Fibroblast of skin of right quadriceps (primary cell): ENCODE measurements at places on chromosomes 3 and 15.

DNA sequence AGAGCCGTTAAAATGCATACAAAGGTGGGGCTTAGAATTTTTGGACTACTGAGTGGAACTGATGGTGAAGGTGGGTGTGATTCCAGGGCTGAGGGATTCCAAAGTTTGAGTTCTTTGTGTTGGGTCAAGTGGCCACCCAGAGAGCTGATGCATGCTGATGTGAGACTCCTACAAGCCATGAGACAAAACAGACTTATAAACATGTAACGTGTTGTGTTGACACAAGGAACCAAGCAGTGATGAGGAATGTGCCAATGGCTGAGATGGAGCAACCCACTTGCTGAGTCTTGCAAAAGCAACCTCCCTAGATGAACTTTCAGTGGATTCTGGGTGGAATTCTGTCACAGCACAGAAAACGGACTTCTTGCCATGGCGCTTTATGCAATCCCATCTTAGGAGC lies 289.0 kb downstream of the TLE3 start:
- DNase-seq: no peak

DNA sequence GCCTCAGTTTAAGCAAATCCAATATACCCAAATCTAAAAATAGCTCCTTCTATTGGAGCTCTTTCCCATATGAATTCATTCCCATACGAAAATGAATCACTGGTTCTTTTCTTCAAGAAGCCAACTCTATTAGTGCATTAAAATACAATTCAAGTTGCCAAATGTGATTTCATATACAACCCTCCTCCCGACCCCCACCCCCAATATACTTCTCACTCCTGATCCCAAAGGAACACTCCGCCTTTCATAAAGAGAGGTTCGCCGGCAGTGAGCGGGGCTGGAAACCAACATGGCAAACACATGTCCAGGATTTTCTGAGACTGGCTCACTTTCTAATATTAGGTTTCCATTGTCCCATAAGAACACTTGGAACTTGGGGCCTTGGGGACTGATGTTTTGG lies 48.5 kb downstream of the MAGEF1 start:
- peak; percentile 48 for DNase-seq

- DNase-seq: peak; percentile 26
Observed at GRCh38 chr3:17800232-17800631, 57.8 kb upstream of the TBC1D5 start.

DNA sequence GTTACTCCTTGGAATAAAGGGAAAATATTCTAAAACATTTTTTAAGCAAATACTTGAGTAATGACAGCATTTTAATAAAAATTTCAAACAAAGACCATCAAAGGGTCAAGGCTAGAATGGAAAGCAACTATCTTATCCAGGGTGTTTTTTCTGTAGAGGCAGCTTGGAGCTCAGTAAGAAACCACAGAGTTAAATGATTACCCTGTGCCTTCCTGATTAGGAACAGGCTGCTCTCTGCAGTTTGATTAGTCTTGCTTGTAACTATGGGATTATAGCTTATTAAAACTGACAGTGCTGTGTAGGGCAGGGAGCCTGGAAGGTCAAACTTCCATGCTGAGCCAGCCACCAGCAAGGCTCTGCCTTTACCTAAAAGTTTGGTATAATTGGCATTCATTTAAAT lies 33.1 kb downstream of the QTRT2 start:
- no peak for DNase-seq

GRCh38 chr15:47407692-47408091 lies 309.6 kb upstream of the SEMA6D start:
- DNase-seq: no peak

GRCh38 chr3:195060531-195061291 lies 210.2 kb downstream of the XXYLT1 start:
- no peak for DNase-seq

GRCh38 chr3:70716832-70717231 lies 404.4 kb upstream of the MDFIC2 start:
- peak; percentile 52 for DNase-seq

DNA sequence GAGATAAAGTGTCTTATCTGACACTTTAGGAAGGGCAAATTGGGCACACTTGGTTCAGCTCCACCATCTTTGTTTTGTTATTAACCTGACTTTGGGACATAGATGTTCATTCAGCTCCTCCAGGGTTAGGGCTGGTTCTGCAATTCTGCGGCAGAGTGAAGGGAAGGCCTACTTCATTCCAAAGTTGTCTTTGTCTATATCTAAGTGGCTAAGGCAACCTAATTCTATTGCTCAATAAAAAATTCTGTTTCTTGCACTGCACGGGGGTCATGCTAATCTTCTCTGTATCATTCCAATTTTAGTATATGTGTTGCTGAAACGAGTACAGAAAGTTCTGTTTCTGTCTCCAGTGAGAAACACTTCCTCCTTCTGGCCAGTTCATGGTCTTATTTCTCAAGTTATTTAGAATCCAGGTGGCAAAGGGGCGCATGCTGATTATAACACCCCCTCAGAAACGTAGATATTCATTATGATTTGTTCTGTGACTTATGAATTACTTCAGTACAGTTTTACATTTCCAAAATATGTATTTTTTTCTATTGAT lies 53.5 kb downstream of the PFN2 start:
- DNase-seq: no peak

- no peak for DNase-seq
Observed at GRCh38 chr15:66756295-66756694, 54.3 kb downstream of the SMAD6 start.

GRCh38 chr15:22902046-22902445 lies 63.6 kb downstream of the NIPA2 start:
- DNase-seq: no peak

- no peak for DNase-seq
Observed at GRCh38 chr3:52452570-52453221, 1.1 kb downstream of the TNNC1 start.

GRCh38 chr3:79310016-79310415 lies 457.8 kb downstream of the ROBO1 start:
- DNase-seq: no peak

DNA sequence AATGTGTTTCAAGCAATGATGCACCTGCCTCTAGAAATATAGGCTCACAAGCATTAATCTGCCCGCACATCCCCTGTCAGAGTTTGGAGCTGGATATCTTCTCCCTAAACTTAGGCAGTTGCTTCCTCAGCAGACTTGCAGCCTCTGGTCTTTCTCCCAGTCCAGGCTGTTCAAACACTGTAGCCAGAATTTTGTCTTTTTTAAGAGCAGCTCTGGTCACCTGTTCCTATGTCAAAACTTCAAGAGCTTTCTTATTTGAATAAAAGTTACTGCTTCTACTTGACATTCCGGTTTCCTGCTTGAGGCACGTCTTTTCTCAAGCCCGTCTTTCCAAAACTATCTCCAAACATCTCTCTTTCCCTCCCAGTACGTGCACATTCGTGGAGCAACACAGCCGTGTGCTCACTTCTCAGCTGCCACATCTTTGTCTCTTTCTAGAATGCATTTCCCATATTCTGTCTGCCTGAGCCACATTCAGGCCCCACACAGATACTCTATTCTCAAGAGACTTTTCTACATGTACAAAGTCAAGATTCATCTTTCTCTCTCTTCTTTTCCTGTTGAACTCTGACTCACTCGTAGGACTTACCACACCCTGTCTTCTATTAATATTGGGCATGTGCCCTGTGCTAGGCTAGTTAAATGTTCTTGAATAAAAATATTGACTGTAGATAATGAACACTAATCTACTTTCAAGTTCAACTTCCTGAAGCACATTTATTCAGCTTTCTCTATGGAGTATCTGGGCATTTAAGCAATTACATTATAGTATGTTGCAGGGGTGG lies 307.7 kb upstream of the SOX2 start:
- no peak for DNase-seq

GRCh38 chr15:39668457-39668856 lies 87.6 kb downstream of the THBS1 start:
- DNase-seq: no peak

DNA sequence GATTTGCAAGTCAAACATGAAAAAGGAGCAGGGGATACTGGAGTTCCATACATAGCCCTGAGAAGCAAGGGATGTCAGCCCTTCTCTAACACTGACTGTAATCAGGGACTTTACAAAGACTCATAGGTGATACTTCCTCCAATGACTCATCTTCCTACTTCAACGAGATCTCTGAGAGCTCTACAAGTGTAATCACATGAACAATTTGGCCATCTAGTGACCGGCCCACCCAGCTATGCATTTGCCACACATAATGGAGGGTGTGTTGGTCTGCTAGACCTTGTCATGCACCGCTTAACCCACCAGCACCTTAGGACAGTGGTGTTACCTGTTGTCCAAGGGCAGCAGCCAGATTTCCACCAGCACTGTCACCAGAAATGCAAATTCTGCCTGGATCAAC lies 75.3 kb downstream of the NCEH1 start:
- no peak for DNase-seq
